ENCODE measurements at places on chromosomes 3 and 15. TPM values are rescaled to one million over a fixed set of nuclear protein-coding genes. Genes with fewer than 3 reads are reported as not detected.

Gene PDZRN3
- total RNA-seq = 19.8 TPM

DNA sequence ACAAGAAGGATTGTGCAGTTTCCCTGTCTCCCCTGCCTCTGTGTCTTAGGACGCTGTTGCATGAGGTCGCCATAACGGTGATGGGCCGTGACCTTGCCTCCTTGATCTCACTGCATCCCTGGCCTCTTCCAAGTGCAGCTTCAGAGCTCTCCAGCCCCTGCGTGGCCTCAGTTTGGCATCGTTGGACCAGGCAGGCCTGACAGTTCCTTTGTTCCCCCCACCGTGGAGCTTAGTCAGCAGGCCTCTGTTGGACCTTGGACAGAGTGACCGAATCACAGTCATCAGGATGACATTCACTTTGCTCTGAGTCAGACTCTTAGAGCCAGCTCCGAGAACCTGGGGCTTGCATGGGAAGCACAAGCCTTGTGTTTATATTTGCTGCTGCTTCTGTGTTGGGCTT, 139.4 kb downstream of the OPA1 start:
- DNase-seq = peak; percentile 90

GRCh38 chr3:4504340-4505261, 11.5 kb downstream of the ITPR1 start:
- DNase-seq = no peak

DNA sequence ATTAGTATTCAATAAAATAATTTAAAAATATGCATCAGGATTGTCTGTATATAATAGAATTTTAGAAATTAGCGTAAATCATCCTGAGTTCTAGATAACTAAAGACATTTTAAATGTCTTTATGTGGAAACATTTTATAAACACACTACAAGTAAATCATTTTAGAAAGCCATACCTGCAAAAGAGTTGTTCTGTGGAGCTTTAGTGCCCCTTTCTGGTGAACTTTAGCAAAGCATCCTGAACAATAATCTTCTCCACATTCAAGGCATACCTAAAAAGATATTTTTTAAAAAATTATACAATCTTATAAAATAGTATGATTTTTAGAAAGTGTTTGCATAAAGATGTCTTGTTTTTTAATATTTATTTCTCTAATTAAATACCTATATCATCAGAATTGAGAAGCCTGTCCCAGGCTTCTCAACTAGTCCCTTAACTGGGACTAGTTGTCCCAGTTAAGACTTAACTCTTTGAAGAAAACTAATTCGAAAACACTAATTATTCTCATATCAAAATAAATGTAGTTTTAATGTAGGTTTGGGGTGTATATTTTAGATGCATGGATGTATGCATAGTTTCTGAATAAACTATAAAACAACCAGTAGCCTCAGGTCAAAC, 29.7 kb downstream of the ZBBX start:
- peak; percentile 8 for DNase-seq

Gene GP5
- total RNA-seq = not detected

- DNase-seq = peak; percentile 37
Measured at GRCh38 chr15:63381301-63382204, at the start of gene CA12. Gene CA12 (minus strand): TSS chr15:63381846. CDS start chr15:63381720, 126 bp downstream.

DNA sequence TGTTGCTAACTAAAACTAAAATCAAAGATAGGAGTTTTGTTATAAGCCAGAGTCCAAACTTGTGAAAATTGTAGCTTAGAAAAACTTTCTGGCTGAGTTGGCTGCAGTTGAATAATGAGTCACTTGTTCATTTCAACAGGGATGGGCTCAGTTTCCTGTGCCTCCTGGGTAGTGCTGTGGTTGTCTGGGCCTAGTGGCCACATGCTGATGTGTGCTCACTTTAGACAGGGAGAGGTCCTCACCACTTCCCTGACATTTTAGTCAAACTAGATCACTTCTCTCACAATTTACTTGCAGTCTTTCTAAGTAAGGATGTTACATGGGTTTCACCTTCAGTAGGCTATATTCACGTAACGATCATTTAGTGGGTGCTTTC, 6.3 kb upstream of the UBE2Q2 start:
- peak; percentile 84 for DNase-seq

DNA sequence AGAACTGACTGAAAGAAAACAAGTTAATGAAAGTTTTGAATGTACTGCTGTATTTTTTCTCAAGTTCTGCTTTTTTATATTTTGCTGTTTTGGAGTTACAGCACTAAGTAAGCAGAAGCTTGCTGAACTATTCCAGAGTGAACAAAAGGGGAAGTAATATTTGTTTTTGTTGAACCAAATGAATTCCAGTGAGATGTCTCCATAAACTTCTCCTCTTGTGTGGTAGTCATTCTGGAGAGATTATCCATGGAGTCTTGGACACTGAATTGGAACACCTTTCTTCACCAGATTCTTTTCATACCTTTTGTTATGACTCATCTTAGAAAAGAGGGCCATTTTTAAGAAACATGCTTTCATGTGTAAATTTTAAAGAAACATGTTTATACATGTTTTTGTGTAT, 8.8 kb downstream of the ANKUB1 start:
- DNase-seq = peak; percentile 87

DNA sequence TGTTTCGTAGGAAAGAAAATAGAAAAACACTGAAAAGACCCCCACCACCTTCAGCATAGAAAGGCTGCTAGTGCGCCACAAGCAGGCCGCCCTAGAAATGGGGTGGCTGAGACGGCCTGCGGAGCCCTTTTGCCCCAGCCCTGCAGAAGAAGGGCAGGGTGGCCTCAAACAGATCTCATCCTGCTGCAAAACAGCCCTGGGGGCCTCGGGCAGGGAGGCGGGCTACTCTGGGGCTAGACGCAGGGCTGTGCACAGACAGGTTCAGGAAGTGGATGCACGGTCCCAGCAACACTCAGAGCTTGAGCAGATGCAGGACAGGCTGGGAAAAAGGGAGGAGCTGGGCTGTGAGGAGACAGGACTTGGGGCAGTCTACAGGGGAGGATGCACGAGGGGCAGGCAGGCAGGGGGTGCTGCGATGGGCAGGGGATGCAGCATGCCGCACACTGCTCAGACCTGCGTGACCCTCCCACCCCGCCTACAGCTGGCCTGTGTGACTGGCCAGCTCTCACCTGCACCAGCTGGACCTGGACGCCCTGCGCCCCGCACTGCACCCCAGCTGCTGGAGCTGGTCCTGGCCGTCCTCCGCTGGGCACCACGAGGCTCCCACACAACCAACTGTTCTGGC, 34.3 kb downstream of the ZXDC start:
- DNase-seq = no peak

DNA sequence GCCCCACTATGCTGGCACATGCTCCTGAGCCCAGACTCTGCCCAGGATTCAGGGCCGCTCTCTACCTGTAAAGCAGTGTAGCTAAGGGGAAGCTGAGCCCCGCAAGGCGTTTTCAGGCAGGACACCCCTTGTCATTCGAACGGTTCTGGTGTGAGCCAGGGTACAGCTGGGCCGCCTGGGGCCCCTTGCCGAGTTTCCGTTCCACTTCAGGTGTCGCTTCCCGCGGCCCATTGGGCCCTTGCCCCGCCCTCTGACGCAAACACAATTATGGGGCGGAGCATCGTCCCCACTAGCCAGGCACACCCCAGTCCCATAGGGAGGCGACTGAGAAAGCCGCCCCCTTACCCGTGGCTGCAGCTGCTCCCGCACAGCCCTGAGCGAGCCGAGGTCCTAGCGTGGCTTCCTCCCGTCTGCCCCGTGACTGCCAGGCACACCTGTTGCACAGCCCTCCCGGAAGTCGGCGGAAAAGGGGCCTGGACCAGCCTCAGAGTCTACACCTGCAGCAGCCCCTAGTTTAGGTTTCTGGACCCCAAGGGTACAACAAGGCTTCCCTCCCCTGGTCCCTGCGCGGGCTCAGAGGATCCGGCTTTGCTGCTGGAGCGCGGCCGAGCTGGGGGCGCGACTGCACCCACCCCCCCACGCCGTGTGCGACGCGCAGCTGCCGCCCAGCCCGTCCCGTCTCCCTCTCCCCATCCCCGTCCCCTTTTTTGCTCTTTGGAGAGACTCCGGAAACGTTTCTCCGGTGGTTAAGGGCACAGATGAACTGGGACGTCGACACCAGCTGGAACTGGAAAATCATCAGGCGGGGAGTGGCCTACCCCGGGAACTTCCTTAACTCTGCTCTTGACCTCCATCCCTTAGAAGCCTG, at the start of gene PLSCR2:
PLSCR2 (minus strand) TSS at position 412 of the 868 bp plus-strand sequence. CDS start 9,657 bp downstream, outside the sequence.
- DNase-seq = no peak

DNA sequence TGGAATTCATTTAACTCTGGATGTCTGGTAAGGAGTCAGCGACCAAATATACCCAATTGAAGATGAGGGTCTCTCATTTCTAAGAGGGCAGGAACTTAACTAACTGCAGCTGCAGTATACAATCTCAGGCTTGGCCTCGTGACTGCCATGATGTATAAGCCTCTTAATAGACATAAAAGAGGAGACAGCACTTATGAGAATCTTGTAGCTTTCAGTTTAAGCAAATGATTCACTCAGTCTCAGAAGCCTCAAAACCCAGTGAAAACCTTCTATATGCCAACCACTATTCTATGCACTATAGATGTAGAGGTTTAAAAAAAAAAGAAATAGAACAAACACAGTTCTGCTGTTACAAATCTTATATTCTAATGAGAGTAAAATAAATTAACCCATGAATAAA, 513.9 kb downstream of the TBL1XR1 start:
- DNase-seq = no peak

DNA sequence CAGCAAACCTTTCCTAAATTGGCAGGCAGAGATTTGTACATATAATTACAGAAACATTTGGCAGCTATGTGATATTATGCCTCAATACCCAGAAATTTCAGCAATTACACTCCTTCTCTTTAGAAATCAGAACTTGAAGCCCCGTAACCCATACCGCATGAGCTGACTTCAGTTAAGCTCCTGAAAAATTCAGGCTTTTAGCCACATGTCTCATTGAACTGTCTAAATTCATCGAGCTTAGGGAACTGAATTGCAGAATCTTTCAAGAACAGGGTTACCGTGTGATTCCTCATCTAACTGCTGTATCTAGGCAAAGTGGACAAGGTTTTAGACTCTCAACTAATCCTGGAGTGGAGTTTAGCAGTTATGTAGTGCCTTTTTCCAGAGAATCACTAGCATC, 333.0 kb downstream of the EPHA3 start:
- no peak for DNase-seq

GRCh38 chr15:73378089-73378488, 9.3 kb upstream of the HCN4 start:
- no peak for DNase-seq

DNA sequence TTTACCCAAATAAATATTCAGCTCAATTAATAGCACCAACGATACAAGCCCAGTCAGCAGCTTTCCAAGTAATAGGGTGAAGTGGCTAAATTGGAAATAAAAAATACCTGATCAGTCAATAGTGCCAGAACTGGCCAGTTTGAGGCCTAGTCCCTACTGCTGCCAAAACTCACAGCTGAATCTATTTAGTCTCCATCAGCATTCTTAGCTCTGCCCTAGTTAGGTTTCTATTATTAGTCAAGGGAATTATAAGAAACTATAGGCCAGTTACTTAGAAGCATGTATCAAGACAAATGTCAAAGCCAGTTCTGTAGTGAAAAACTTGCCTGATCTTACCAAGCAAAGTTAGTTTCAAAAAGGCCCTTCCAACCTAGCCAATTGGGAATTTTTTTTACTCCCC, 146.2 kb upstream of the ZBTB20 start:
- no peak for DNase-seq

Gene CPLX3
- not detected for total RNA-seq

GRCh38 chr3:126582311-126582710, 23.6 kb upstream of the C3orf22 start:
- DNase-seq = no peak

All from astrocyte (in vitro differentiated cells and primary cell).